Stimulated activated CD8-positive, alpha-beta memory T cell treated with anti-CD3 and anti-CD28 coated beads, Interleukin-7, amount 100 ng/mL, for 48 hours (primary cell): ENCODE measurements at places on chromosomes 7 and 10.

- no peak for DNase-seq
These were observed 205.3 kb downstream of the HTR7 start for GRCh38 chr10:90652519-90652918.

GRCh38 chr7:139673230-139673629 is 104.6 kb downstream of the HIPK2 start:
- DNase-seq, result peak; percentile 47

DNA sequence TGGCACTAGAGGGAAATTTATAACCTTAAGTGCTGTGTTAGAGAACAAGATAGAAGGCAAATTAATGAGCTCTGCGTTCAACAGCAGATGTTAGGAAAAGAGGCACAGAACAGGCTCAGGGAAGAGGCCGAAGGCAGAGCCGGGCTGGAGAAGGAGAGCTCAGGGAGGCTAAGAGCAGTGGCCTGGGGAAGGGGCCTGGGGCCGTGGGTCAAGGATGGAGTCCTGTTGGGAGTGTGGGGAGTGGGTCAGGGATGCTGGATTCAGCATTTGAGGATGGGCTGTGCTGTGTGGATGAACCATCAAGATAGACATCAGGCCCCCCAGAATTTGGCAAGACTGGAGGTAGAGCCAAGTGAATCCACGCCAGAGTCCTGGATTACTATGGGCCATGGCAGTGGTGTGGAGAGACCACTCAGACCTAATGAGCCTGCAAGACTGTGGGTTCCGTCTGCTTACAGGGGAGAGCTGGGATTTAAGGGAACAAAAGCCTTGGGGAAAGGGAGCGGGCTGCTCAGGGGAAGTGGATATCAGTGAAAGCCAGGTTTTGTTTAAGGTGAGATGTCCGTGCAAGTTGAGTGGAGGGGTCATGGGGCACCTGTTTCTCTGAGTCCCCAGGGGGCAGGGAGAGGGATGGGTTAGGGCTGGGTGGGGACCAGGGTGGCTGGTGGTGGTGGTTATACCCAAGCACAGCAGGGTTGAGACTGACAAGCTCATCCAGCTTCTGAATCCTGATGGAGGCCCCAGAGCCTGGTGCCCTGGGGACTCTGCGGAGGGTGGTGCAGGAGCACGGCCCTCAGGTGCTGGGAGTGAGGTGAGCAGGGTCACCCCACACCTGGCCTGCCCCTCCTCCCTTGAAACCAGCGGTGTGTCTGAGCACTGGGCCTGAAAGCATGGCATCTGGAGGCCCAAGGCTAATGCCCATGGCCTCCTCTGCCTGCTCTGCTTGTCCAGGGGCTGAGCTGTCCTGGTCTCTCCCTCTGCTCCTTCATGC is 101.7 kb downstream of the BMS1 start:
- DNase-seq, result no peak

GRCh38 chr10:130689743-130690626 is 553.8 kb downstream of the GLRX3 start:
- no peak for DNase-seq

- DNase-seq, result no peak
These were observed 29.0 kb upstream of the EBLN1 start for GRCh38 chr10:22246680-22247391.

- peak; percentile 62 for DNase-seq
These were observed 82.8 kb downstream of the GATA3 start for GRCh38 chr10:8137272-8137681.

DNA sequence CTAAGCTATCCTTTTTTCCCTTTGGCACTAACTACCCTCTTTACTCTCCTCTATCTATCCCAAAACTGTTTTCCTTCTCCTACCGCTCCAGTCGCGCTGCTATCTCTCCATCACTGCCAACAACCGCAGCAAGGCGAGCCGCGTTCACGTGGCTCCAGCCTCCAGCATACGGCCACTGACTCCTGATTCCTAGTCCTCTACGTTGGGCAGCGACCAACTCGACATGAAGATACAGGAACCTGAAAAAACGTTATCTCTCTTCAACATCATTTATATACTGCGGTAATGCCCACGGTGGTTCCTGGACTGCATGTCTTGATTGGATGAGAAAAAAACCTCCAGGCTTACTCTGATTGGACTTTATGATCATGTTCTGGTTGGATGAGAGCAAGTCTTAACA is 129.5 kb downstream of the ZNF716 start:
- no peak for DNase-seq

GRCh38 chr7:25240340-25240739 is 12.1 kb upstream of the NPVF start:
- DNase-seq, result no peak

GRCh38 chr7:136923111-136923667 is 54.7 kb downstream of the CHRM2 start:
- DNase-seq, result no peak

- no peak for DNase-seq
These were observed 136.6 kb upstream of the ZNF32 start for GRCh38 chr10:43785252-43785651.

GRCh38 chr7:71266912-71267311 is 135.0 kb downstream of the GALNT17 start:
- DNase-seq, result no peak

DNA sequence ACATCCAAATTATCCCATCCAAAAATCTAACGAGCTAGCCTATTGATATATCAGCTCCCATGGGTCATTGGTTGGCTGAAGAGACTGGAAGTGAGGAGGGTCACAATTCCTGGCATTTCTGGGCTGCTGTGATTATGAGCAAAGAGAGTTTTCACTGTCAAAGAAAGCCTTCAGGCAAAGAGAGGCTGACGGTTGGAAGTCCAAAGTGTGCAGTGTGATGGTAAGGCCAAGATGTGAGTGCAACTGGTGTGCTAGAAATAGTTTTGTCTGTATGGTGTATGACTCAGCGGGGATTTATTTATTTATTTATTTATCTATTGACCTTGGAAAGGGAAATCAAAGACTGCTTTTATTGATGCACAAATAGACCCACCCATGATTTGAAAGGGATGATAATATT is 75.0 kb downstream of the AASS start:
- no peak for DNase-seq

DNA sequence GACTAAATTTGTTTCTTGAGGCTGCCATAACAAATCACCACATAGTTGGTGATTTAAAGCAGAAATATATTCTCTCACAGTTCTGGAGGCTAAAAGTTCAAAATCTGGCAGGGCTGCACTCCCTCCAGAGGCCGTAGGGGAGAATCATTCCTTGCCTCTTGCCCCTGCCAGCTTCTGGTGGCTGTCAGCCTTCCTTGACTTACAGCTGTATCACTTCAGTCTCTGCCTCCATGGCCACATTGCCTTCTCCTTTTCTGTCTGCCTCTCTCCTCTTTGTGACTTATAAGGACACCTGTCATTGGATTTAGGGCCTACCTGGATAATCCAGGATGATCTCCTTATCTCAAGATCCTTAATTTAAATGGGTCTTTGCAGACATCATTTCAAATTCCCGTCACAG is 5.8 kb upstream of the LRRC4 start:
- no peak for DNase-seq

DNA sequence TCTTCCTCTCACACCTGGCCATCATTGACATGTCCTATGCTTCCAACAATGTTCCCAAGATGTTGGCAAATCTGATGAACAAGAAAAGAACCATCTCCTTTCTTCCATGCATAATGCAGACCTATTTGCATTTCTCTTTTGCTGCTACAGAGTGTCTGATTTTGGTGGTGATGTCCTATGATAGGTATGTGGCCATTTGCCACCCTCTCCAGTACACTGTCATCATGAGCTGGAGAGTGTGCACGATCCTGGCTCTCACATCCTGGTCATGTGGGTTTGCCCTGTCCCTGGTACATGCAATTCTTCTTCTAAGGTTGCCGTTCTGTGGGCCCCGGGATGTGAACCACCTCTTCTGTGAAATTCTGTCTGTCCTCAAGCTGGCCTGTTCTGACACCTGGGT is 19.2 kb downstream of the OR2A14 start:
- no peak for DNase-seq

- DNase-seq, result no peak
These were observed 16.2 kb downstream of the SLC16A12 start for GRCh38 chr10:89518876-89519842.

DNA sequence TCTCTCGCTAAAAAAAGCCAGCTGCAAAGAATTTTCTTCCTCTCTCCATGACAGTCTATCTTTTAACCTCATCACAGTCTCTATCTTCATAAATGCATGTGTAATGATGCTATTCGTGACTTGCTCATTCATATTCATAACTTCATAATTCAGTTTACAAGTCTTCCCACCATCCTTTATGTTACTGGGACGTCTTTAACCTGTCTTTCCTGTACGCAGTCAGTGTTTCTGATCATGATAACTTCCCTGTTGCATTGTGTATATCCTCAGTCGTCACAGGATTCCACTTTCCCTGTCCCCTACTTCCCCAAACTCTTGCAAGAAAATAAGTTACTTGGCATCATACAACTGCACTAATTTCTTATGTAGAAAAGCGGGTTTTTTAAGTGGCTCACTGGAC is 165.6 kb upstream of the ASAH2 start:
- no peak for DNase-seq

- DNase-seq, result no peak
These were observed 75.7 kb upstream of the FAM133B start for GRCh38 chr7:92665926-92666325.

- DNase-seq, result no peak
These were observed 2.2 kb downstream of the TRIL start for GRCh38 chr7:28955718-28956607.
